Activated CD4-positive, alpha-beta T cell treated with anti-CD3 and anti-CD28 coated beads, Interleukin-2, amount 50 U/mL, for 4 hours (primary cell): ENCODE measurements at places on chromosomes 16 and 17.

GRCh38 chr16:72939247-72939646 is 108.7 kb downstream of the ZFHX3 start:
- no peak for DNase-seq

DNA sequence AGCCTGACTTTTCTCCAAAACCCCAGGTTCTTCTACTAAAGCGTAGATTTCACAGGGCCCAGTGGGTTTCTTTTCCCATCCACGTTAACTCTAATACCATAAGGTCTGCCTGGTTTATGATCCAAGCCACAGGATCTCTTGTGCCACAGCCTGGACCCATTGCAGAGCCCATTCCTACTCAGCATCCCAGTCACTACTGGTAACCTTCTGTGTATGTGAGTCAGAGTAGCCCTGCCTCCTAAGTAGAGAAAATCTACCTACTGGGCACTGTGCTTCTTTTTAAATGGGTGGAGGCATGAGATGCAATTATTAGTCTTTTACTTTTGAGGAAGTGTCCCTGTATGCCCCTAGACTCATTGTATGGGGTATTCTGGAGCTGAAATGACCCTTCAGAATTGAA is 13.5 kb downstream of the CCL11 start:
- DNase-seq: no peak

GRCh38 chr17:51355441-51356410 is 95.4 kb downstream of the UTP18 start:
- DNase-seq: no peak

- no peak for DNase-seq
Measured at GRCh38 chr17:49698005-49698404, 9.8 kb downstream of the SLC35B1 start.

DNA sequence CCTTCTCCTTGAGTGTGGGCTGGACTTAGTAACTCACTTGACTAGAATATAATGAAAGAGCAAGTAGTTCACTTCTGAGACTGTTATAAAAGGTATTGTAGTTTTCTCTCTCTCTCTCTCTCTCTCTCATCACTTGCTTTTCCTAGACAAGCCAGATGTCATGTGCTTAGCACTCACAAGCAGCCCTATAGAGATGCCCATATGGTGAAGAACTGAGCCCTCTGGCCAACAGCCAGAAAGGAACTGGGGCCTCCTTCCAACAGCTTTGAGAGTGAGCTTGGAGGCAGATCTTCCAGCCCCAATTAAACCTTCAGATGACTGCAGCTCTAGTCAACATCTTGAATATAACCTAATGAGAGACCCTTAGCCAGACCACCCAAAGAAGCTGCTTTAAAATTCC is 440.5 kb downstream of the GRIN2A start:
- DNase-seq: no peak

DNA sequence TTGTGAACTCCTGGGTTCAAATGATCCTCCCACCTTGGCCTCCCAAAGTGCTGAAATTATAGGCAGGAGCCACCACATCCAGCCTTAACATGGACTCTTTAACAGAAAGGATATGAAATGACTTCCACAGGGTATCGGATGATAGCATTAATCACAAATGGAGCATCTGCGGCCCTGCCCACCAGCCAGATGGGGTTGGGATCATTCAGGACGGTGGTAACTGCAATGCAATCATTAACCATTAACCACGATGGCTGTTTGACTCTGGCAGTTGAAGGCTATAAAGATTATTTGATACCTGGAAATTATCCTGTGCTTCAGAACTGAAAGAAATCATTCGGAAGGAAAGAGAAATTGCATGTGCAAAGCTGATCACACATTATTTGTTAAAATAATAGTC is 5.3 kb upstream of the CHST5 start:
- DNase-seq: no peak

DNA sequence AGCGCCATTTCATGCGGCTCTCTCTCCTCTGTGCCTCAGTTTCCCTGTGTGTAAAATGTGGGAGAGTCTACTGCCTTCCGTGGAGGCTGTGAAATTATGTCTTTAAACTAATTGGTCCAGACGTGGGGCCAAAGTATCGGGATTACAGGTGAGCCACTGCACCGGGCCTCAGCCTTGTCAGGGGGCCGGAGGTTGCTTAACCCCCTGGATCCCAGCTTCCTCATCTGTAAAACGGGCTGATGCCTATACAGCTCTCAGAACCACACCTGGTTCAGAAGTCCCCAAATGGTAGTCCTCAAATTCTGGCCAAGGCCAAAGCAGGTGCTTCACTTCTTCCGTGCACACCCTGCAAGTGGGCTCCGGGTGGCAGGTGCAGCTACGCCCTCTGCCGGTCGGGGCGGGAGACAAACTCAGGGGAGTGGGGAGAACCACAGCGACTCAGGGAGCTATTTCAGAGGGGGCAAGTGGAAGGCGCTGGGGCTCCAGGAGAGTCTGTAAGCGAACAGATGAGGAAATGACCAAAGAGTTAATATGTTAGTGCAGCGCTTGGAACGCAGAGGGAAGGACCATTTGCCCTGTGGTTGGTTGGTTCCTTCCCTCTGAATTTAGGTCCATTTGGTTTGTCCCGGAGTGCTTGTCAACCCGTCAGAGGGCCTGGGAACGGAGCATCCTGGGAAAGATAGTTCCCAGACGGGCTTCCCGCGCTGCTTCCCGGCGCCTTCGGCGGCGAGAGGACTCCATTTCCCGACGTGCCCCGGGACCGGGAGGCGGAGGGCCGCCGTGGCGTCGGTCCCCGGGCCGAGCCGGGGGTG is at the start of gene MGRN1:
MGRN1 (plus strand) TSS at position 812 of the 812 bp plus-strand sequence. CDS start 135 bp downstream, outside the sequence.
- peak; percentile 89 for DNase-seq
